ENCODE measurements at places on chromosomes 3 and 15. TPM values are rescaled to one million over a fixed set of nuclear protein-coding genes. Genes with fewer than 3 reads are reported as not detected.
A peak's percentile ranks its signal among the peaks of the same experiment; 100 is the strongest.

The CMTM8 gene
- total RNA-seq, result 19.8 TPM

The GP9 gene
- total RNA-seq, result not detected

The MYLK gene
- 42.1 TPM for total RNA-seq

DNA sequence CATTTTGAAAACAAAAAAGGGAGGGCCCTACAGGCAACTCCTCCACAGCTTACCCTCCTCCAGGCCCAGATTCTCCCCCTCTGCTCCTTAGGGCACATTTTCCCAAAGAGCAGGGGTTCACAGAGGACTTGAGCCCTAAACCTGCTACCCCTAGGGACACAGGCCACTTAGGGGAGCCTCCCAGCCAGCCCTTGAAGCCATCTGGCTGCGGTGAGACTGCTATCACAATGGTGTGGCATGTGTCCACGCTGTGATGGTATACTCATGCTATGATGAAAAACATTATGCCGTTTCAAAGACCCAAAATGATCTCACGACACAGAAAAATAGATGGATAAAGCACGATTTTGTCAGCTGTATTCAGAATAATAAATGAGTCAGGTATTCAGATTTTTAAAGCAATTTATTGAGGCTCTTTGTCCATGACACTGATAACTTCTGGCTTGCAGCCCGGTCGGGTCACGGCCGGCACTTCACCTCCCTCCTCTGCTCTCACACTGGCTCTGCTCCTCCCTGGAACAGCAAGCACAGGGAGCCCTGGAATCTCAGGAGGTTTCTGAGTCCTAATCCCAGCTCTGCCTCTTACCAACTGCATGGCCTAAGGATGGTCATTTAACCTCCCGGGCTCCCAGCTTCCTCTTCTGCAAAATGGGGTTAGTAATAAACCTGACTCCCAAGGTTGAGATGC is 115.3 kb downstream of the MEGF11 start:
- no peak for DNase-seq

DNA sequence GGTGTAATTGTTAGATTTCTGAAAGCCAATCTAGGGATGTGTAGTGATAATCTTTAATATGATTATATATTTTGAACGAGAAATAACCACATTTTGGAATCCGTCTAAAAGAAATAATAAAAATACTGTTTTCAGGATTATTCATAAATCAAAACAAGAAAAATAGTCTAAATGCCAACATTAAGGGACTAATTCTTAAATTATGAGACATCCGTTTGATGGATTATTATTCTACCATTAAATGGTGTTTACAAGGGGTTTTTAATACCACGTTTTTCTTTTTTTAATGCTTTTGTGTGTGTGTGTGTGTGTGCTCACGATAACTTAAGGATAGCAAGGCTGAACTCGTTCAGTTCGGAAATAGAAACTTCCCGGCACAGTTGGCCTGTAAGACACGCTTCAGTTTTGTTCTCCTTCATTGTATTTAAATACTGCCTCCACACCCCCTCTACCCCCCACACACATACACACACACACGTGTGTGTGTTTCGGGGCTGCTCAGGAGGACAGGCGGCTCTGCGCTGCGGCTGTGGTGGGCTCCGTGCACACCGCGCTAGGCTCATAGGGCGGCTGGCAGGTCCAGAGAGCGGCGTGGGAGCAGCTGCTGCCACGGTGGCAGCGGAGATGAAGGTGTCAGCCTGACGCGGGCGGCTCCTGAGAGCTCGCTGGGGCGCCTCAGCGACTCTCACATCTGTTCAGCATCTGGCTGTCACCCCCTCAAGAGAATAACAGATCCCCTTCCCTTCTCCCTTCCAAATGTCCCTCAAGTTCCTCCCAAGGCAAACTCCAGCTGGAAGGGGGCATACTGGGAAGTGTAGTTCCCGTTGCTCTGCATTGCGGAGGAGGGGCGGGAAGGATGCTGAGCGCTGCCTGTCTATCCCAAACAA is 23.0 kb upstream of the ANP32A start:
- DNase-seq, result no peak

GRCh38 chr3:111862415-111862814 is 3.4 kb downstream of the PHLDB2 start:
- no peak for DNase-seq

The RAD51 gene
- 0.67 TPM for total RNA-seq

The DNASE1L3 gene
- 3.4 TPM for total RNA-seq

GRCh38 chr3:169771497-169772304 is 1.5 kb upstream of the MYNN start:
- peak; percentile 85 for DNase-seq

DNA sequence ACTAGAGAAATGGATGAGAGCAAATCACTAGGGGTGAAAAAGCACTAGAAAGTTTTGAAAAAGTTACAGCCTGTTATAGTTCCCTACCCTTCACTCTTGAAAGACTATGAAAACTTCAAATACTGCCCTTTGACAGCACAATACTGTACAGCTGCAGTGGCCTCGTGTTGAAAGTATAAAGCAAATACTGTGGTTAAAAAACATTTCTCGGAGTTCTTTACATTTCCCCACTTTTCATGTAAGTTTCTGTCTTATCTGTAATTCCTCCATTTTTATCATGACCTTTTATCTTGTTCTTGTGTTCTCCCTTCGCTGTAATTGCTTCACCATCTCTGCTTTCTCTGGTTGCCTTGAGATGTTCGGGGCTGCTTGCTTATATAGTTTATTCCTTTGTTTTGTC is 423.8 kb upstream of the CFAP20DC start:
- DNase-seq, result no peak

Data from lower leg skin (tissue), 4 donors.